ENCODE measurements at places on chromosomes 6 and 20. TPM values are rescaled to one million over a fixed set of nuclear protein-coding genes. Genes with fewer than 3 reads are reported as not detected.

GRCh38 chr6:2140438-2141128 is 104.8 kb downstream of the GMDS start:
- no peak for DNase-seq
- H3K36me3 ChIP-seq = no peaks in the 10 kb centered on the region
- no peak overlapping the region for H3K27ac ChIP-seq
- H3K27me3 ChIP-seq = no peaks in the 10 kb centered on the region
- no peak overlapping the region for H3K4me3 ChIP-seq
- H3K4me1 ChIP-seq = no peaks in the 10 kb centered on the region

DNA sequence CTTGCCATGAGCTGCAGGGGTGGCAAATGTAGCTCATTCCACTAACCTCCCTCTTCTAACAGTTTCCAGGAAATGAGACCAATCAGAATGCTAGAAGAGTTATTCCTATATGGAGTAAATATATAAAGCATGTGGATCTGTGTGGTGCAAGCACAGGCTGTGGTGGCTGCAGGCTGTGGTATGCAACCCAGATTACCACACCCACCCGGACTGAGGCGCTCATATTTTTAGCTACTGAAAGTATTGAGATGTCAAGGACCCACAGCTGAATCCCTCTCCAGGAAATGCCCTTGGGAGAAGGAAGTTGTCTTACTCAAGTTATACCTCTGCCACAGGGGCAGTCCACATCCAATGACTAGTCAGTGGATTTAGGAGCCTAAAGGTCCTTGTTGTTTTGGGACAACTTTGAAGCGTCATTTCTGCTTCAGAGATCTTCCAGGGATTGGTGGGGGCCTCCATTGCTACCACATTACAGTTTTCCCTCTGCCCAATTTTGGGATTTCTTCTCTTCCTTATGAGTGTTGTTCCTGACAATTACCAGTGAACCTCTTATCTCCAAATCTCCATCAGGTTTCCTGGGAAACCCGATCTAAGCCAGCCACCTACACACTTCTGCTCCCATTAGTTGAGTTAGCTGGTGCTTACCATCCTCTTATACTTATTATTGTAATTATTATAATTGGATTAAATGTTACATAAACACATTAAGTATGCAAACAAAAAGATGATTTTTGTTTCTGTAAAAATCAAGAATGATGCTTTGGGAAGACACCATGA is 12.1 kb upstream of the REPS1 start:
- no peak overlapping the region for H3K27ac ChIP-seq
- no peaks in the 10 kb centered on the region for H3K4me1 ChIP-seq
- no peaks in the 10 kb centered on the region for H3K36me3 ChIP-seq
- H3K4me3 ChIP-seq = no peak overlapping the region
- no peak for DNase-seq

- H3K27me3 ChIP-seq = peaks cover 4% of the 10 kb centered on the region
- no peaks in the 10 kb centered on the region for H3K4me1 ChIP-seq
- H3K27ac ChIP-seq = no peak overlapping the region
- DNase-seq = no peak
- no peaks in the 10 kb centered on the region for H3K36me3 ChIP-seq
These were observed 11.9 kb upstream of the NSFL1C start for GRCh38 chr20:1478566-1478965.

DNA sequence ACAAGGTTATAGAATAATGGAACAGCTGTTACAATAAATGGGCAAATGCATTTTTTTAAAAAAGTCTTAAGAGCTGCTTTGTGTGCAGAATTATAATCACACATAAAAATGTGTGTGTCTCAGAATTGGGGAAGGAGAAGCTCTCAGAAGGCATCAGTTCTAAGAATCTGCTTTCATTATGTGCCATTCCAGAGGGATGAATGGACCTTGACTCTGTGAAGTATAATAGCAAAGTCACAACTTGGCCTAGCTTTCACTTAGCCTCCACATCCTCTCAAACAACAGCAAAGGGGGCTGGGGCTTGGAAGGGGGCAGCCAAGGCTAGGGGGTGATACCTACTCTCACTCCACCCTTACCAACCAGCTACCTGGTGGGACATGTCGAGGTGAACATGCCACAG is 265.0 kb downstream of the CDC5L start:
- H3K27me3 ChIP-seq = no peaks in the 10 kb centered on the region
- no peak for DNase-seq
- no peak overlapping the region for H3K4me3 ChIP-seq
- H3K36me3 ChIP-seq = no peaks in the 10 kb centered on the region
- H3K27ac ChIP-seq = no peak overlapping the region

- no peak overlapping the region for H3K27ac ChIP-seq
- no peaks in the 10 kb centered on the region for H3K27me3 ChIP-seq
- no peaks in the 10 kb centered on the region for H3K36me3 ChIP-seq
- DNase-seq = no peak
- H3K4me1 ChIP-seq = no peaks in the 10 kb centered on the region
- H3K4me3 ChIP-seq = no peak overlapping the region
These were observed 195.1 kb upstream of the CITED2 start for GRCh38 chr6:139569566-139569965.

DNA sequence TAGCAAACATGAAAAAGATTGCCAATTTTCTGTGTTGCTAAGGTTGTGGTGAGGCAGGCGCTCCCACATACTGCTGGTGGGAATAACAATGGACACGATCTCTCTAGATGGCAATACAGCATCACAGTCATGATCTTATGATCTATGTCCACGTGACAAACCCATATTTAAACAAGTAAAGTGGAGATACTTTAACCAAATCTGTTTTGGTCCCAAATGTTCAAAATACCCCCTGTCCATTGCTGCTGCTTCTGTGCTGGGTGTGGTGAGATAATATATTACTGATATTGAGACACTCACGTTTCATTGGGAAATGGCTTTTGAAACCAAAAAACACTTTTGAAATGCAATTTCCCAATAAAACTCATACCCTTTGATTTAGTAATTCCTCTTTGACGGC is 23.0 kb downstream of the SIRPD start:
- no peak overlapping the region for H3K4me3 ChIP-seq
- H3K27me3 ChIP-seq = no peaks in the 10 kb centered on the region
- no peak overlapping the region for H3K27ac ChIP-seq
- no peaks in the 10 kb centered on the region for H3K36me3 ChIP-seq
- DNase-seq = no peak

DNA sequence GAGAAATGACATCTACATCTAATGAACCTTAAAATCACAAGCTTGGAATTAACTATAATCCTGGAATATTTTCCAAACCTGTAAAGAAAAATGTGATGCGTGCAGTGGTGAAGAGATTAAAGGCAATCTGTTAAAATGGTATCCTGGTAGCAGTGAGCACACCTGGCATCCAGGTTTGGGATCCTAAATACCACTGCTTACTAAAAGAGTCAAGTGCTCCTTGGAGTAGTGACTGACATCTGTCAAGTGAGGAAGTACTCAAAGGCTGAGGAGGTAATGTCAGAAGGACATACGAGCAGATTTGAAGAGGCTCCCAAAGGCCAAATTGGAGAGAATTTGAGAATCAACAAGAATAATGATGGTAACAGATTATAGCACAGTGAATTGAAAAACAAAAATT is 32.8 kb downstream of the PCMT1 start:
- no peak overlapping the region for H3K27ac ChIP-seq
- no peak for DNase-seq
- no peaks in the 10 kb centered on the region for H3K27me3 ChIP-seq
- H3K36me3 ChIP-seq = no peaks in the 10 kb centered on the region

DNA sequence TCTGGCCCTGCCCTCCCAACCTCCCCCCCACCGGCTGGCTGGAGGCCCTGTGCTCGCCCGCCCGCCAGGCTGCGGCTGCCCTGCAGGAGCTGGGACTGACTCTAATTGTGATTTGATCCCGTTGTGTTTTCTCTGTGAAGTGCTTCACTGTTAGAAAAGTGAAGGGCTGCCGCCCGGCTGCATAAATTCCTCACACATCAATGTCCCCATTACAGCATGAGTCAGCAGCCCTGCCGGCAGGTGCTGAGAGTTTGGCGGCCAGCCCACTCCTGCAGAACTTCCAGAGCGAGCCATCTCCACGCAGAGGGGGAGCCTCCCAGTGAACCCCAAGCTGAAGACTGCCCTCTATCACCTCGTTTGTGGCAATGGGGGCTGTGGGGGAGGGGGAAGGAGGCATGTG is 137.9 kb downstream of the DLL1 start:
- H3K4me1 ChIP-seq = peaks cover 38% of the 10 kb centered on the region
- no peaks in the 10 kb centered on the region for H3K27me3 ChIP-seq
- no peaks in the 10 kb centered on the region for H3K36me3 ChIP-seq
- peak overlapping the region; percentile 25 for H3K27ac ChIP-seq

DNA sequence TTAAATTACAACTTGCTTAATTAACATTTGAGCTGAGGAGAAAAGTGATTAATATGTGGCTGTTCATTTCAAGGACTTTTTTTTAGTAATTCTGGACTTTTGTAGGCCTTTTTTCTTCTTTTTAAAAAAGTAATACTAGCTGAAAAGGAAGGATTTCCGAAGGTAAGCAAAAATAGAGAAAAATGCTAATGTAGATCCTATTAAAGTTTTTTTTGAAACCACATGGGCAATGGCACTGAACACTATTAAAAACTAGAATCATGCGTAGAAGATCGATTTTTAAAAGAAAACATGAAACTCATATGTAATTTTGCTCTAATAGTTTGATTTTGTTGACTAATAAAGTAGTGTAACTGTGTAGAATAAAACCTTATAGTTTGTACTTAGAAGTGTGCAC is 2.4 kb downstream of the BAG2 start:
- H3K4me1 ChIP-seq = peaks cover 20% of the 10 kb centered on the region
- DNase-seq = no peak
- peaks cover 16% of the 10 kb centered on the region for H3K27me3 ChIP-seq
- H3K27ac ChIP-seq = no peak overlapping the region
- H3K4me3 ChIP-seq = no peak overlapping the region

- H3K27me3 ChIP-seq = no peaks in the 10 kb centered on the region
- H3K4me3 ChIP-seq = no peak overlapping the region
- no peak overlapping the region for H3K27ac ChIP-seq
- DNase-seq = no peak
- no peaks in the 10 kb centered on the region for H3K4me1 ChIP-seq
These were observed 249.2 kb upstream of the PMEPA1 start for GRCh38 chr20:57959018-57959417.

Gene SSTR4
- not detected for total RNA-seq

Gene EDEM2
- total RNA-seq = 9.3 TPM

Gene RNF217
- 13.2 TPM for total RNA-seq

Gene CLDN20
- not detected for total RNA-seq
